ENCODE measurements at places on chromosomes 6 and 20.

- DNase-seq = no peak
Measured at GRCh38 chr6:46271107-46271506, 100.3 kb upstream of the ENPP5 start.

DNA sequence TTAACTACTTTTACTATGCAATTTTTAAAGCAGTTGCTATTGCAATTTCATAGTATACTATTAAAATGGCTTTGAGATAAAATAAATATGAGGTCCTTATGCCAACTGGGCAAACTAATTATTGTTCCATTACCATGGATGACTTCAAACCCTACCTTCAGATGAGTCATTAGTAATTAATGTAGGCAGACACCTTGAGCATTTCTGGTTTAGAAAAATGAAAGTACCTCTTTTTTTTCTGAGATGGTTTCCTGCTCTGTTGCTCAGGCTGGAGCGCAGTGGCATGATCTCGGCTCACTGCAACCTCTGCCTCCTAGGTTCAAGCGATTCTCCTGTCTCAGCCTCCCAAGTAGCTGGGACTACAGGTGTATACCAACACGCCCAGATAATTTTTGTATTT lies 11.9 kb downstream of the ASF1A start:
- no peak for DNase-seq

DNA sequence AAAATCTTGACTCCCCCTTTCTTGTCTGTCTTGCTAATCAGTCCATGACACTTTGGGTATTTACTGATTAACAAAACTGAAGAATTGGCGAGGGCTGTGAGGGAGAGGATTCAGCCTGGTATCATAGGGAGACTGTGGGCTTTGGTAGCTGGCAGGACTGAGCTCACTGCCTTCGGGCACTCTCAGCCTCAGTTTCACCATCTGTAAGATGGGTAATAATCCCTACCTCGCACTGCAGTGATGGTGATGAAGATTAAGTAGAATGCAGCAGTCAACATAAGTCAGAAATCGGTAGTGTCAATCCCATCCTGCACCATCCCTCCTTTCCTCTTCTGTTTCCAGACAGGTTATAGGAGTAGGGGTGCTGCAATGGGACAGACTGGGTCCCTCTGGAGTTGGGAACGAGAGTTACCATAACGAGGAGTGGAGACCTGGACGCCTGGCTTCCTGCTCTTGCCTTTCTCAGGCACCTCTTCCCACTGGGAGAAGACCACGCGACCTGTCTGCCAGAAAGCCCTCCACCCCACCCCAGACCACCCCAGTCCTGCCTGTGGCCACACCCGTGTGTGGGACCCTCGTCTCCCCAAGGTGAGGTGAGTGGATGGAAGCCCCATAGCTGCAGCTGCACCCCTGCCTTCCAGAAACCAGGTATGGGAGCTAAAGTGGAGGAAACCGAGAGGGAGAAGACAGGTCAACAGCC lies 99.1 kb downstream of the SNX5 start:
- no peak for DNase-seq

DNA sequence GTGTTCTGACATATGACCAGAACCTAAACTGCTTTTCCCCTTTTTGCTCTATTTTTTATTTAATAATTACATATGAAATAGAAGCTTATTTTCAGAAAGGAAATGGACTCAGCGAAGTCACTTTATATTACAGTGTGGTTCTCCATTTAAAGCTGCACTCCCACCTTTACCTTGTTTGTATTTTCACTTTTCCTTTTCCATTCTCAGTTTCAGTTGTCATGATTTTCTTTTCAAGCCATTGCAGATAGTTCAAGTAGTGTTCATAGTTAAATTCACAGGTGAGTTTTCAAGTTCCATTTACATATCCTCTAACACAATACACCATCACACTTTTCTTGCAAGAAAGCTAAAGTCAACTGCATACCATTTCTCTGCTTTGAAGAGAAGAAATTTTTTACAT lies 400.2 kb downstream of the HACE1 start:
- DNase-seq = no peak

- DNase-seq = no peak
Measured at GRCh38 chr6:168815229-168815628, 374.2 kb downstream of the SMOC2 start.

- no peak for DNase-seq
Measured at GRCh38 chr6:105874835-105875626, 211.1 kb upstream of the PRDM1 start.

DNA sequence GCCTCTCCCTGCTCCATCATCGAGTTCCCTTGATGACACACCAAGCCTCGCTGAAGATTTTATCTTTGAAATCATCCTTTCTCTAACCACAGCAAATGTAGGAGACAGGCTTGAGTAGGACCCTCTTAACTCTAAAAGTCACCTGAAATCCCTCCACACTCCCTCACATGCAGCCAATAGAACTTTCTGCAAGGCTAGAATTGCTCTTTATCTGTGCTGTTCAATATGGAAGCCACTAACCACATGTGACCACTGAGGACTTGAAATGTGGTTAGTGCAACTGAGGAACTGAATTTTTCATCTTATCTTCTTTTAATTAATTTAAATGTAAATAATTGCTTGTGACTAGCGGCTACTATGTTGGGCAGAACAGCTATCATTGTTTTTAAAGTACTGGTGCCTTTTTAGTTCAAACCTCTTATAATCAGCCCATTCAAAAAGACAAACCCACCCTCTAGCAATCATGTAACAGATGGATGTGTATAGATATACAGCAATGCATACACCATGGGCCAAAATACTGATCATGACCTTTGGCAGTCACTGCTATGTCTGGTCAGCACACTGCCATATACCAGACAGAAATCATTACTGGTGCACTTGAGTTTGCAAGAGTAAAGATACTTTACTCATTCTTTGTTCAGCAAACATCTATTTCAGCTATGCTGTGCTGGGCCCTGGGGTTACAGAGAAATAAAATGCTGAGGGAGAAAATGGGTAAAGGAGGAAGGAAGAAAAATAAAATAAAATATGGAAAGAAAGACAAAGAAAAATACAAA lies 50.0 kb downstream of the GFOD1 start:
- no peak for DNase-seq
